ENCODE measurements at places on chromosomes 5 and 9.

GRCh38 chr5:55636177-55636576 lies 75.9 kb downstream of the SLC38A9 start:
- no peak for DNase-seq

DNA sequence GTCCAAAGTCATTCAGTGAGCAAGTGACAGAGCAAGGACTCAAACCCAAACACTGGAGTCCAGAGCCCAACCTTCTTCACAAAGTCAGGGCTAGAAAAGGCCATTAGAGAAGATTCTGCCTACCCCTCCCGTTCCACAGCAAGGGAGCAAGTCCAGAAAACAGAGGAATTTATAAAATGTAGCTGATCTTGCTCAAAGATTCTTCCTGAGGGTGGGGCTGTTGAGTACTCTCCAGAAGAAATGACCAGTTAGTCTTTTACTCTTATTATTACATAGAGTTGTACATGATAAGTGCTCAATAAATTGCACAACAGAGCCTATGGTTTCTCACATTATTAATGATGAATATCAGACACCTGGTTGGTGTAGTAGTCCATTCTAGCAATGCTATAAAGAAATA lies 39.3 kb upstream of the HMHB1 start:
- no peak for DNase-seq

GRCh38 chr5:58872670-58873273 lies 289.9 kb downstream of the RAB3C start:
- DNase-seq: no peak

GRCh38 chr5:88322785-88323184 lies 54.1 kb upstream of the TMEM161B start:
- no peak for DNase-seq

- no peak for DNase-seq
Measured at GRCh38 chr9:123680352-123680751, 249.6 kb downstream of the DENND1A start.

GRCh38 chr9:26243029-26243697 lies 564.9 kb upstream of the TUSC1 start:
- no peak for DNase-seq

DNA sequence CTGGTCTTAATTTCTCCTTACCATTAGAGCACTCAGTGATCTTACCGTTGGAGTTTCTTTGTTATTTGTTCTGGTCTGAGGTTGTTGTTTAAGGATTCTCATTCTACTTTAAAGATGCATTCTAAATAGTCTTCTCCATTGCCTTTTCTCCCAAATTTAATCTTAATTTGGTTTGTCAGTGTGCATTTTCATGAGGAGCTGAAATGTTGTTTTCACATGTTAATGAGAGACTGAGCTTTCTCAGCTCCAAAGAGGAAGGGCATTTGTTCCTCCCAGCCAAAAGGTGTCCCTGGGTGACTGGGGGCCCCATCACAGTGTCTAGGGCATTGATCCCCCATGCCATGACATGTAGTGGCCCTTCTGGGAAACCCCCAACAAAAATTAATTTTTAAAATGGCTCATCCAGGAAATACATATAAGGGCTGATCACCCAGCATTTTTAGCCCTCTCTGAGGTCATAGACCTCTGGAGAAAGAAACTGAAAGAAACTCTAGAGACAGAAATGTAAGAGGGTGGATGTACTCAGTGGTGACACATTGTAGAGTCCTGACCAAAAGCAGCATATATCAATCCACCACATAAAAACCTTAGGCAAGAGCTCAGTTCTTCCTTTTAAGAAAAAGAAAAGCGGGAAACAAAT lies 240.4 kb upstream of the RAI14 start:
- no peak for DNase-seq

- no peak for DNase-seq
Measured at GRCh38 chr9:88458716-88459465, 70.6 kb downstream of the SPIN1 start.

DNA sequence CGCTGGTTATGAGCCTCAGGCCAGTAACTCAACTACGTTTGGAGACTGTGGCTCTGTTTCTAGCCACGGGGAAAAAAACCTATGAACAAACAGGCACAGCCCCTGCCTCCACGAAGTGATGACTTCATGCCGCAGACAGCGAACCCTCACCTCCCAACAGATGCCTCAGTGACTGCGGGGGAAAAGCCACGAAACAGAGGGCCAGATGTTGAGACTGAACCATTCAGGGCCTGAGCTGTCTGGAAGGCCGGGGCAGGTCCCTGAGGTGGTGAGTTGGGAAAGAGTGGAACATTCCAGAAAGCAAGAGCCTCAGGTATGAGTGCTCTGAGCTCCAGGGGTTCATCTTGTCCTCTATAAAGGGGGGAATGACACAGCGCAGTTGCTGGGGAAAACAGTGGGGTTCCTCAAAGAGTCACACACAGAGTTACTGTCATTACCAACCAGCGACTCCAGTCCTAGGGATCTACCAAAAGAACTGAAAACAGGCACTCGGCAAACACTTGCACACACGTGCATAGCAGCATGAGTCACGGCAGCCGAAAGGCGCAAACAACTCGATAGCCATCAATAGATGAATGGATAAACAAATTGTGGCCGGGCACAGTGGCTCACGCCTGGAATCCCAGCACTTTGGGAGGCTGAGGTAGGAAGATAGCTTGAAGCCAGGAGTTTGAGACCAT lies 15.3 kb downstream of the PLPP7 start:
- no peak for DNase-seq

DNA sequence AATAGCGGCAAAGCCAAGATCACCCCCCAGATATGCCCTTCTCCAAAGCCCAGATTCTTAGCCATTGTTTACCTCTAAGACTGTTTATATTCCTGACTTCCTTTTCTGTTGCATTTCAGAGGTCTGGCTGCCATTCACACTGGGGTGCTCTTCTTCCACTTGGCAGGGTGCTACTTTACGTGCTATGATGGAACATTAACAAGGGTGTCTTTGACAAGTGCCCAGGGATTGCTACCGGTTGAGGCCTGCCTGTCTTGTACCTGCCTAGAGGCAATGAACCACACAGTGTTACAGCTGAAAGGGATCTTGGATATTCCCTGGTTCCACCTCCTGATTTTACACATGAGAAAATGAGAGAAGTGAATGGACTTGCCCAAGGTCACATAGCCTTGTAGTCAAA lies 352.1 kb upstream of the KIF2A start:
- no peak for DNase-seq

DNA sequence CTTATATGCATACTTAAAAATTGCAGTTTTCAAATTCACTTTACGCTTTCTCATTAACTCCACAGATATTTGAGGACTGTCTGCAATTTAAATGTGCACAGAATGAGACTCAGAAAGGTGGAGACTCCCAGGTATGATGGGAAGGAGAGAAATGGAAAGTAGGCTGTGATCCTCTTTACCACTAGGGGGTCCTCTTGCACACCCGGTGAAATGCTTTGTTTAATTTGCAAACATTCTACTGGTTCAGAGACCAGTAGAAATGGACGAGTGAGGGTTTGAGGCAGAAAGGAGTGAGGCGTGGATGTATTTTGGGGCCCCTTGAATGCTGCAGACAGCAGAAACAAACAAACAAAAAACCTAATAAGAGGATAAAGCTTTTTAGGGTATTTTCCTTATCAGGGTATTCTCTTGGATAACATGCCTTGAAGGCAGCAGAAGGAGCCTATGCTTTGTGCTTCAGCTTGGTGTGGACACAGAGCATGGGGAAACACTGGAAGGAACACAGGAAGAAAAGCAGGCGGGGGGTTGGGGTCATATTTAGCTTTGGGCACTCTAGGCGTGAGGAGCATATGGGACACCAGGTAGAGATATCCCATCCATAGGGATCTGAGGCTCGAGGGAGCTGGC lies 410.1 kb downstream of the DMRT2 start:
- DNase-seq: no peak

DNA sequence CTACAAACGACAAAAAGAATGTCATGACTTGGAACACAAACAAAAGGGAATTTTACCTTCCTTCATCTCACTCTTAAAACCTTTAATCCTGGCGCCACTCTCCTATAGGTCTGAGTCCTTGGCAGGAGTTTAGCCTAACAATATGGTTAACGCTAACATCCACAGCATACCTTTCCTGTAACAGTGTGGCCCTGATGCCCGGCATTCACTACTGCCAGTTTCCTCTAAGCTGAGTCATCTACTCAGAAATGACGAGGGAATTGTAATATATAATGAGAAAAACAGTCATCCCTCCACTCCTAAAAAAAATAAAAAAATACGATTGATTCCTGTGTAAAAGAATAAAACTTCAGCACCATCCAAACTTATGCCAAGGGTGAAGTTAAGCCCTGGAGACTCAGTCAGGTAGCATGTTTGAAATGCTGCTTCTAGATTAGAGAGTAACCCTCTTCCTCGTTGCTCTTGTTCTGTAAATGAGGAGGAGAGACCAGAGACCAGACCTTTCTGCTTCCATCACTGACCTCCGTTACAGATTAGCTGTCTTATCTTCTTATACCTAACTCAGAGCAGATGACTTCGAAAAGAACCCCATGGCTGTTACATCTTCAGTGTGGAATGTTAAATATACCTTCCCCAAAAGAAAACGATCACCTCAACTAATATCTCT lies 37.4 kb downstream of the CCDC125 start:
- no peak for DNase-seq

GRCh38 chr9:22863736-22864135 lies 417.1 kb downstream of the DMRTA1 start:
- DNase-seq: no peak

- DNase-seq: no peak
Measured at GRCh38 chr9:79390781-79391770, 180.7 kb upstream of the TLE4 start.

DNA sequence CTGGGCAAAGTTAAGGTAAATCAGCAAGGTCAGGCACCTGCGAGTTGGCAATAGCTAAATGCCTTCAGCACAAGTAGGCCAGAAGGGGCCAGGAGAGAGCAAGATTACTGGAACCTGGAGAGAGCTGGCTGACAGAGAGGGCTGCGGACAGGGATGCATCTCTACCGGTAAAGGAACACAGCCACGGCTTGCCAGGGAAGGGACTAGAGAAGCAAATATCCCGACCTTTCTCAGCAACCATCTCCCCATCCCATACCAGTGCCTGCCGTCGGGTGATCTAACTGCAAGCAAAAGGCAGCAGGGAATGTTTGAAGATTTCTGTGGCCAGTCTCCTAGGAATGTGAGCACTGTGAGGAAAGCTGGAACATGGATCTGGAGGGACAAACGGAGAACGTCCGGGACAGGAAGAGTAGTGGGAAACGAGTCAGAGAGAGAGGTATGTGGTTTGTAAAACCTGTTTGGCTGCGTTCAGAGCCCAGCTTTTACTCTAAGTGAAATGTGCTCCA lies 15.9 kb upstream of the ABLIM3 start:
- DNase-seq: no peak

GRCh38 chr9:16266648-16267276 lies 603.7 kb downstream of the BNC2 start:
- no peak for DNase-seq

GRCh38 chr5:128305341-128305740 lies 221.8 kb downstream of the SLC12A2 start:
- no peak for DNase-seq

DNA sequence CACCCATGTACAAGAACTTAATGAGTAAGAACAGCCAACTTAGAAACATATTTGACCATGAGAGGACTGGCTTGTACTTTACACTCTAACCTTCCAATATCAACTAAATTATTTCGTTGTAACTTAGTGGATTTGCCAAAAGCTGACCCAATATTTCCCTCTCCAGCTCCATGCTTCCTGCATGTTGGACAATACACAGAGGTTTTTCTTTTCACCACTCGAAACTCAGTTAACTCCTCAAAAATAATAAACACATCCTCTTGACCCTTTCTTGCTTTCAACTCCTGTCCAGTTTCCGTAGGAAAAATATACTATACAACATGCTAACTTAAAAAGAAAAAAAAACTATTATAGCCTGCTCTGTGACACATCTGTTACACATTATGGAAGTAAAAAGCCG lies 188.9 kb downstream of the MPDZ start:
- DNase-seq: no peak

DNA sequence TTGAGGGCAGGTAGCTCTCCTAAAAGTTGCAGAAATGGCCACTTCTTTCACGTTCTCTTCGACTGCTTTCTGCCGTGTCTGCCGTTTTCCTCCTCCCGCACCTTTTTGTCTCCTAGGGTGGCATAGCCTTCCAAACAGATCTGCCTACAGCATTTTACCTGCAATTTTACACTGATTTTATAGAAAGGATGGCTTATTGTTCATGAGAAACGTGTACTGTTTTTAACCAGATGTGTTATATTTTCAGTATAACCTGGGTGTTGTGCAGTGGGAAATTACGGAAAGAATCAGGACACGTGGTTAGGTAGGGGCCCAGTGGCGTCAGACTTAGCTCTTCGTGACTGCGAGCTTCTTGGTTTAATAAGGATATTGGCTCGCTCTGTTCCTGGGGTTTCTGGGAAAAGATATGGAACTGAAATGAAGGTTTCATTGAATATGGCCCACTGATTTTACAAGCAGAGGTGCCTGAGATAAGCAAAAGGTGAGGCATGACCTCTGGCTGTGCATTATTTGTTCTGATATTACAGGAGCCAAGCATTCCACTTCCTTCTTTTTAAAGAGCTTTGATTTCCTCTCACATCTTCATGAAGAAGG lies 43.7 kb upstream of the PRSS3 start:
- no peak for DNase-seq

DNA sequence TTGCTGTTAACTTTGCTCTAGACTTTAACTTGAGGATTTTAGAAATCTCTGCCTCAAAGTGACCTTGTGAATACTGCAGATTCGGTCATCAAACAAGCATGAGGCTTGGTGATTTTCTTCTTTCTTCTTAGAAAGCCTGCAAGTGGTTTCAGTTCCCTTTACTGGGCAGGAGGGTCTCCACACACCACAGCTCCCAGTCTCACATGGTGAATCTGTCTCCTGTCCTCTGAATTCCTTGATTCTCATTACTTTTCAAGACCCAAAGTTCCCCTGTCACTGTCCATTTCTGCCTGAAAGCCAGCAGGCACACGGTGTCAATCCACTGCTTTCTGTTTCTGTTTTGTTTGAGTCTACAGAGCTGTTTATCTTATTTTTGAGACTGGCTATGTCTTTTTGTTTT lies 14.1 kb downstream of the HSPB3 start:
- DNase-seq: no peak

GRCh38 chr5:40223884-40224402 lies 455.8 kb upstream of the PTGER4 start:
- no peak for DNase-seq

DNA sequence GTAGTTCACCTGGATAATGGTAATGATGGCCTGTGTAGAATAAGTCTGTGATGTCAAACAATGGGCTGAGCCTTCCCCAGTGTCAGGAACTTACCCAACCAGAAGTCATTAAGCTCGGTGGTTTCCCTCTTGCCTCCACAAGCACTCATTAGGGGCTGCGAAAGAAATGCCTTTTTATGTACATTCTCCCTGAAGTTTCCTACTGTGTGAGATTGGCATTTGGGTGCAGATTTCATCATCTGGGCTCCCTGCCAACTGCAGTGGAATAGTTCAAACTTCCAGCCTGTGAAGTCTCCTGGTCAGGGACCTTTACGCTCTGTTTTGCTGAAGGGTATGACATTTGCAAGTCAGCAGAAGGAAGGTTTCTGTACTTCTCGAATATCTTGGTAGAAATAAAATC lies 41.6 kb upstream of the TMEM215 start:
- no peak for DNase-seq

- DNase-seq: no peak
Measured at GRCh38 chr5:6682239-6682638, 31.0 kb upstream of the TENT4A start.

GRCh38 chr9:106866243-106866642 lies 3.3 kb downstream of the ZNF462 start:
- DNase-seq: no peak

- DNase-seq: no peak
Measured at GRCh38 chr5:142316051-142316450, 8.8 kb downstream of the SPRY4 start.
